Suppressor macrophage treated with lipopolysaccharide for 4 hours (primary cell): ENCODE measurements at places on chromosomes 4 and X.

DNA sequence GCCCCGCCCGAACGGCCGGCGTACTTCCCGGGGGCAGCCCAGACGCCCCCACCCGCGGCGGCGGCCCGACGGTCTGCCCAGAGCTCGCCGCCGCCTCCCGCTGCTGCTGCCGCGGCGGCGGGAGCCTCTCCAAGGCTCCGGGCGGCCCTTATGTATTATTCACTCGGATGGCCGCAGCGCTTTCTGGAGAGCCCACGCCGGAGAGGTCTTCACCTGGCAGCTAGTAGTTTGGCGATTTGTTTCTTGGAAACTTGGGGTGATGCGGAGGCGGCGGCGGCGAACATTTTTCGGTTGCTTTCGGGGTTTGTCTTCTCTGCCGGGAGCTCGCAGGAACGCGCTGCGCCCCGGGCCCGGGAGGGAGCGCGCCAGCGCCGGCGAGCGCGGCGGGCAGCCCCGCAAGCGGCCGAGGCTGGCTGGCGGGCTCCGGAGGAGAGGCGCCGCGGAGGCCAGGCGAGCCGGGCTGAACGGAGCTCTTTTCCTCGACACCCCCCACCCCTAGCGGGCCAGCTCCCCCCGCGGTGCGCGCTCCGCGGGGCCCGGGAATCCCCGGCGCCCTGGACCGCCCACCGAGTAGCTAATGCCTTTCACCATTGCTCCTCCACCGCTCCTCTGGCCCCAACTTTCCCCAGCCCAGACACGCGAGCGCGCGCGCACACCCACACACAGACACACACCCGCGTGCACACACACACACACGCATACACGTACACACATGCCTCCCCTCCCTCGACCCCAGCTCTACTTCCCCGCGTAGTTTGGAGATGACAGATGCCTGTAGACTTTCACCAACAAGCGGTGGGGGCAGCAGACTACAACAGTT is 113.5 kb downstream of the DHX15 start:
- no peak for DNase-seq

DNA sequence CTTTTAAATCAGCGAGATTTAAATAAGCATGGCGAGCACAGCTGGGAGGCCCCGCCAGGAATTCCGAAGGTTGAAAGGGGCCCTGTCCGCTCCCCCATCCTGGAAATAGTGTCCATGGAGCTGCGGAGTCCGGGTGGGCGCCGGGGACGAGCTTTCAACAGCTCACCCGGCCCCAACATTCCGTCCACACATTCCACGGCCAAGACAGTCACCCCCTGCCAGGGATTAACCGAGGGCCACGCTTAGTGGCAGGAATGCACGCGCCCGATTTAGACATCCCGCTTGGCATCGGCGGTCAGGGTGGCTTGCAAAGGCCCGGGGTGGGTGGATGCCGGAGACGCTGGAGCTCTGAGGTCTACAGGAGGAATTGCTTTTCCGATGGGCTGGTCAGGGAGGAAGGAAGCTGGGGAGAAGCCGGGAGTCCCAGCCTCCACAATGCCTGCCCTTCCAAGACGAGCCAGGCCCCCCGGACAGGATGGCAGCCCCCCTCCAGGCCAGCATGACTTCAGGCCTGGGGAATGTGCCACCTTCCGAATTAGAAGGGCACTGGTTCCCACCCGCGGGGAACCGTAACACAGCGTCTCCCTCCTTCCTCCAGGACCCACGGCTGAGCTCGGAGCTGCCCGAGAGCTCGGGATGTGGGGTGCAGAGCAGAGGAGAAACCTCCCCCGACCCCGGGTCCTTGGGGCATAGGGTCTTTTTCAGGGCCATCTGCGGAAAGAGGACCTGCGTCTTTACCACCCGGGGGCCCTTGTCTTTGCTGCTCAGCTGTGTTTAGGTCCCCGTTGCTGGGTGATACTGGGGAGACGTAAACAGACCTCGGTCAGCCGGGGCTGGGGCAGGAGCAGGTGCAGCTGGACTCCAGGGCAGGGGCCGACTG is 26.9 kb upstream of the PPP2R3B start:
- no peak for DNase-seq

DNA sequence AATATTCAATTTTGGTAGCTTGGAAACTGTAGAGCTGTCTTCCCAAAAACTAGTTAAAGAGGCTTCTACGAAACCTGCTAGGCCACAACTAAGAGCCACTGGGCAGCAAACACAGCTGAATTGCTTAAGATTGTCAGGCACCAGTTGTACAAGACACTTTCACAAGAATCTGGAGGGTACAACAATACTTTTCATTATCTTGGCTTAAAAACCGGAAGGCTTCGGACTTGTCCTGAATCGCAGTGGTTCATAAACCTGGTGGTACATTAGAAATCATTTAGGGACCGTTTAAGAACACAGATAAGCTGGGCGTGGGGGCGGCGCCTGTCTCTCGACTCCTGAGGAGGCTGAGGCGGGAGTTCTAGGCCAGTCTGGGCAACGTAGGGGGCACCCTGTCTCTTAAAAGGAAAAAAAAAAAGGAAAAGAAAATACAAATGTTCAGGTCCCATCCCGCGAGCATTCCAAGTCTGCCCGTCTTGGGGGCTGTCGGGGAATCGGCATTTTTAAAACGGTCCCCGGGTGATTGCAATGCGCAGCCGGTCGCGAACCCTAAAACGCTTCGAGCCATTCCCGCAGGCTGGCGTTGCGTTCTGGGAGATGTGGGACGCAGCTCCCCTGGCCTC is 763 bp downstream of the PYURF start:
- peak; percentile 43 for DNase-seq

- DNase-seq = no peak
Observed at GRCh38 chrX:42755815-42756214, 22.1 kb downstream of the PPP1R2C start.

DNA sequence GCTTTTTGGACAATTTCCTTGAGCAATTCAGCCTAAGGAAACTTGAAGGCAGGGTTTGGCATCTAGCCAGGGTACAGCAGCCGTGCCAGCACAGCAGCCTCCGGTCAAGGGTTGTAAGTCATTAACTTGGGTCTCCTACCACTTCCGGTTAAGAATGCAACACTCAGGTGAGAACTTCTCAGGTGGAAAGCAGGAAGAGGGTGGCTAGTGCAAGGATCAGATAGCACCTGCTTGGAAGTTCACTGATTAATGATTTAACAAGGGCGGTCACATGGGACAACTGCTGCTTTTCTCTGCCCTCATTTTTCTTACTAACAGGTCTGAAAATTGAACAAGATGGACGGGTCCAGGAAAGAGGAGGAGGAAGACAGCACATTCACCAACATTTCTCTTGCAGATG is 30.1 kb upstream of the SCOC start:
- DNase-seq = no peak

GRCh38 chrX:1535241-1536041 is 1.5 kb downstream of the P2RY8 start:
- peak; percentile 72 for DNase-seq

DNA sequence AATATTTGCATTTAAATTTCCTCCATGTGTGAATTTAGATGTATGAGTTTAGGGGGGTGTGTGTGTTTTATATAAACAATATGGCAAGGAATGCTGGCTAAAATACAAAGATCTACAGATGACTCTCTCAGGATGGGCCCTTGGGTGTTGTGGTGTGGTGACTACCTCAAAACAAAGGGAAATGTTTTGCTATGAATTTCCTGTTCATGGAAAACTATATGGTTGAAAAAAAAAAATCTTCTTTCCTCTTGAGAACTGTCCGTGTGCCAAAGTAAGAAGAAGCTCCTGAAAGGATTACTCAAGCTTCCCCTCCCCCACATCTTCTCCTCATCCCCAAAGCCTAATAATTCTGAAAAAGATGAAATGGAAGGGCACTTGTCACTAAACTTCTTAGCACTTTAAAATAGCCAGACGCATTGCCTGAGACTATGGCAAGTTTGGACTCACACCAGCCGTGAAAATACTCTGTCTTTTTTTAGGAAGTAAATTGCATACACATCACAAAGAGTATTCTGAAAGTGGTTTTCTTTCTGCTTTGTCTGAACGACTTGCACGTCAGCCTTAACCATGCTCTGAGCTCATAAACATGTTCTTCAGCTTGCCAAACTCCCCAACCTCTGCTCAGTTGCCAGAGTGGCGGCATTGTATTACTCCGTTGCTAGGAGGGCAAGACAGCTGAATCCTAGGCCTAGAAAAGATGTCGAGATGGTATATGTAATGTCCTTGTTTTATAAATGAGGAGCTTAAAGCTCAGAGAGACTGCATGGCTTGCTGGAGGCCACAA is 250.4 kb upstream of the JADE1 start:
- peak; percentile 66 for DNase-seq

- no peak for DNase-seq
Observed at GRCh38 chr4:119139822-119140252, 4.2 kb downstream of the MYOZ2 start.

GRCh38 chrX:101415180-101416145 is 7.4 kb downstream of the HNRNPH2 start:
- peak; percentile 73 for DNase-seq

DNA sequence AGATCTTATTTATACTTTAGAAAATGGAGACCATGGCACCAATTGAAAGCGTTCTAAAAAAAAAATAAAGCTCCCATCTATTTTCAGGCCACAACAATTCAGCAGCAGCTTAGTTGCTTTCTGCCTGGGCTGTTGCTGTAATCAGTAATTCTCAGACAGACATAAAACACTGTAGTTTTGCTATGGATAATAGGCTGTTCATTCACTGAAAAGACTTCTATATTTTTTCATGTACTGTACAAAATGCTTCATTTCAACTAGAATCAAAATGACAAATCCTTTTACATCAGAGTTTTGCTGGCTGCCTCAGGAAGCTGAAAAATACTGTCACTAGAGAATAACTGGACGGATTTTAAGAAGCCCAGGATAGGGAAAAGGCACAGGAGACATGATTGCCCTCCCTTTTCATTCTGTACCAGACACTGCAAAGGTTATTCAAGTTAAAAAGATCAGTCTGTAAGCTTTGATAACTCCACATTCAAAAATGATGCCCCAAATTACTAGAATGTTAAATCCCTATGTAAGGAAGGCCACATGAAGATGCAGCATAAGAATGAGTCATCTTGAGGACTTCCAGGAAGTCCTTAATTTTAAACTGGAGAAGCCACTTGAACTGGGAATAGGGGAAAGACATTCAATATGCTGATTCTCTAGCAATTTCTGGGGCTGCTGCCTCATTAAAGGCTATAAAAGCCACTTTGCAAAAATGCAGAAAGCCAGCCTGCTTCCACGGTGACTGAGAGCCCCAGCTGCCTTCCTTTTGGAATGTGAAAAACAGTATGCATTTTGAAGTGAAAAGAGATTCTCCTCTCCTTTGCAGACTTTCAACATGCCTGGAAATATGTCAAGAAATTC is 403.2 kb upstream of the RASGEF1B start:
- DNase-seq = no peak

DNA sequence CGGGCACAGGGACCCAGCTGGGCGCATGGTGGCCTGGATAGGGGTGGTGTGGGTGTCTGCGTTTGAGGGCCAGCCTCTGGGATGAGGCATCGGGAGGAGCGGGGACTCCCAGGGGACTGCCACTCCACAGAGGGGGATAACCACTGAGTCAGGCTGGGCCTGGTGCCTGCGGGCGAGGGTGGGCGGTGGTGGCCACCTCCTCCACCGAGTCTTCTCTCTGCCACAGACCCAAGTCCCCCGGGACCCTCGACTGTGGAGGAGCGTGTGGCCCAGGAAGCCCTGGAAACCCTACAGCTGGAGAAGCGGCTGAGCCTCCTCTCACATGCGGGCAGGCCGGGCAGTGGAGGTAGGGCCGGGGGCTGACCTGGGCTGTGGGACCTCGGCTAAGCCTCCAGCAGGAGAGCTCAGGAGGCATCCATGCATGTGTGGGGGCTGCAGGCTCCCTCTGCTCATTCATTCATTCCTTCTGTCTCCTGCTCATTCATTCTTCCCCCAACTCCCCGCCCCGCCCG is 26.4 kb downstream of the DOK7 start:
- peak; percentile 13 for DNase-seq

GRCh38 chr4:136516371-136516770 is 1015.9 kb downstream of the PCDH18 start:
- no peak for DNase-seq

DNA sequence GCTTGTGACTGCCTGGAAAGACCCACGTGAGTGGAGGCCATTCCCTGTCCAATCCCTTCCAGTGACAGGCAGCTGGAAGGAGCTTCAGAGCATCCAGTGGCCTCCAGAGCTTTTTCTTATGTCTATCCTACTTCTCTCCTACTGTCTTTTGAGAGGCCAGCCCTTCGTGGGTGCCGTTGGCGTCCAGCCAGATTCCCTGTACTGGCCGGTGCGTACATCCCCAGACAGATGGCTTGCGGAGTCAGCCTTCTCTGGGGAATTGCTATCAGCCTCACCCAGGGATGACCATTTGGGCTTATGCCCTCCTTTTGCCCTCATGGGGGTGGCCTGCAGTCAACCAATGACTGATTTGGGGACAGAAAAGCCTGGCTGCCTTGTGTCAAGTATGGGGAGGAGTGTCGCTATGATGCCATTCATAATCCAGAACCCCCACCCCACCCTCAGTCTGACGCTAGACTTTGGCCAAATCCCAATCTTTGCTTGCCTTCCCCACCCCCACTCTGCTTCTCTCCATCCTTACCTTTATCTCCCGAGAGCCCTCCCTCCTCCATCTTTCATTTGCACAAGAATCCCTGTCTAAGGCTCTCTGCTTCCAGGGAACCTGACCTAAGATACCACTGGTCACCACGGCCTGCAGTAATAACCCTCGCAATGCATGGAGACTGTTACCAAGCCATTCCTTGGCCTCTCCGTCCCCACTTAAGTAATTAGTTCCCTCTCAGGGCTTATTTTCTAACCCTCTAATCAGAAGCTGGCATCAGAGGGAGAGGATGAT is 150.3 kb upstream of the BCOR start:
- no peak for DNase-seq

DNA sequence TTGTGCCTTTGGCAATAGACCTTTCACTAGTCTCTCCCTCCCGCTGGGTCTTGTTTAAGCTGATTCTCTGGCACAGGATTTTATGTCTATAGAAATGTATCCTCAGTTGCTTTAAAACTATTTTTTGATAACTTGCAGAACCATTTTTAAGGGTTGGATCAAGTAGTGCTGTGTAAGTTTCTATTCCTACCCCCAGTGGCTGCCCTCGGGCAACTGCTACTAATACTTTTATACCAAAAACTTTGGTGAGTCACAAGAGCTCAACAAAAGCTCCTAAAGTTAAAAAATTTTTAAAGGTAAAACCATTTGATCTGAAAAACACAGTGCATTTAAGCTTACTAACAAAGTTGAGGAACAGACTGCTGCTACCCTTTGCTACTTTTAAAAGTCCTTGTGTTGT is 1460.6 kb upstream of the PCDH7 start:
- no peak for DNase-seq

- no peak for DNase-seq
Observed at GRCh38 chr4:14441561-14441960, 560.7 kb upstream of the CPEB2 start.

DNA sequence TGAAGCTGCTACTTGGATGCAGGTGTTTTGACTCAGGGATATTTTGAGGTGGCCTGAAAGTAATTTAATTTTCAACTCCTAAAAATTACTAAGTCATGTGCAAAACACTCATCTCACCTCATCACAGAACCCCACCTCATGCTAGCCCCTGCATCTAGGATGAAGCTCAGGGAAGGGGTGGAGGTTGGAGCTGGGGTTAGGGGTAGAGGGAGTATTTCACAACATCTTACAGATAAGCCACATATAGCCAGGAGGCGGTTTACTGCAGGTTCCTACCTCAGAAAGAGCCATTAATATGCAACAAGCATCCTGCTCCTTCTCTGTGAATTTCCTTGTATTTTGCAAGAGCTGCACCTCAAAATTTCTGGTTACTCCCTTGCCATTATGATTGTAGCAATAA is 70.5 kb upstream of the TSPAN5 start:
- DNase-seq = no peak
